CD4-positive, alpha-beta T cell treated with Interleukin-21 for 1 hour (primary cell): ENCODE measurements at places on chromosomes 5 and 9.

- no peak for DNase-seq
Observed at GRCh38 chr5:42689391-42689790, 67.2 kb upstream of the CCDC152 start.

DNA sequence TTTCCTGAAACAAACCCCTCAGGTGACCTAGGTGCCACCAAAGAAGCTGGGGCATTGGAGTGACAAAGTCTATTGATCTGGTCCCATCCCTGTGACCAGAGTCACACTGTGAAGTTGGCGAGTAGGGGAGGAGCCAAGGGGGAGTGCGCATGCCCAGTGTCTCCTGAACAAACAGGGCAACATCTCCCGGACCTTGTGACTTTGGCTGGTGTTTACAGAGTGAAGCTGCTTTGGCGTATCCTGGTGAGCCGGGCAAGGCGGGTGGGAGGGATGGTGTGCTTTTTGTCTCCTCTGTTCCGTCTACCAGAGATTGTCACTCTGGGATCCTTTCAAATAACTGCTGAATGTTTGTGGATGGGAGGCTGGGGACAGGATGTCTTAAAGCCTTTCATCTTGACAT is 204.5 kb downstream of the HSPA4 start:
- no peak for DNase-seq

GRCh38 chr9:136296434-136297015 is 7.4 kb downstream of the CCDC187 start:
- DNase-seq: no peak

- no peak for DNase-seq
Observed at GRCh38 chr9:470552-471194, 256.0 kb downstream of the DOCK8 start.

DNA sequence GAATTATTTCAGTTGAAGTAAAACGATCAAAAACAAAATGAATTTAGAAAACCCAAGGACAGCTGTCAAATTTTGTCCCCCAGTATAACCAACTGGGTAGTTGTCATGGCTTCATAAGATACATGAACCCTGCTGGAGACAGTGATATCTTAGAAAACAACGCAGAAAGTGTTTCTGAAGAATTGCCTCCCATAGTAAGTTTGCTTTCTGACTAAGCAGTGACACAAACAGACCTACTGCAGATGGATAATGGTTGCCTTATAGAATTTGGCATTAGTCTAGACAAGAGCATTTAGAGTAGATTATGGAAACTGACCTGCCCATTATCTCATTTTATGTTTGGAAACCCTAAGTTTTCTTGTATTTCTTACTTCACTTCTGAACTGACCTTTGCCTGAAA is 187.7 kb upstream of the KCNN2 start:
- no peak for DNase-seq

DNA sequence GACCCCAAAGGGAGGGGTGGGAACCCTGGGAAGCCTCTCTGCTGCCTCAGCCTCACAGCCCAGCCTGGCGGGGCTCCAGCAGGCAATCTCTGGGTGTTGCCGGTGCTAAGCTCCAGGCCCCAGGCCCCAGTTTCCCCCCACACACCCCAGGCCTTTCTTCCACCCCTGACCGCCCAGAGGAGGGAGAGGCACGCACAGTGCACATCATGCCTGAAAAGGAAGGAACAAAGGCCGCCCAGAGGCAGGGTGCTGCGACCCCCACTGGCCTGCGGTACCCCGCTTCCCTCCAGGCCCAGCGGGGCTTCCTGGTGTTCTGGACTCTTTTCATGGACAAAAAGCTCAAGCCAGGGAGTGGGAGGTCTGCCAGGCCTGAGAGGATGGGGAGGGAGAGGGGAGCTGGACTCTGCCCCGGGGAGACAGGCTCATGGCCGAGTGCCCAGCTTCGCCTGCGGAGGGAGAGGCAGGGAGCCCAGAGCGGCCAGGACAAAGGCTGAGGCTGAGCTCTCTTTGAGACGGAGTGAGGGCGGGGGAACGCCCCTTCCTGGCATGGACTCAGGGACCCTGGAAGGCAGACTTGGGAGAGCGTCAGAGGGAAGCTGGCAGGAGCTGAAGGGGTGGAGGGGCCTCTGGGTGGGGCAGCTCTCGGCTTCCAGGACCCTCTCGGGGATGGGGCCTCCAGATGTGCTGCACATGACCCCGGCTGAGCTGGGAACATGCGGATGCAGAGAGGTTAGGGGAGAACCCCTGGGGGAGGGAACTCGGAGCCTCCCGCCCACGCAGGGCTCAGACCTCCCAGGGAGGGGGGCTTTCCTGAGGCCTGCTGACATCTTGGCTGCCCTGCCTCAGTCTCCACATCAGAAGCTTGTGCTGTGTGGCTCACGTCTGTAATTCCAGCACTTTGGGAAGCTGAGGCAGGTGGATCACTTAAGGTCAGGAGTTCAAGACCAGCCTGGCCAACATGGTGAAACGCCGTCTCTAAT is 1.8 kb upstream of the ENTPD2 start:
- DNase-seq: no peak

- DNase-seq: no peak
Observed at GRCh38 chr5:127602481-127602880, 46.4 kb upstream of the CTXN3 start.

- DNase-seq: no peak
Observed at GRCh38 chr9:1939466-1939865, 75.7 kb upstream of the SMARCA2 start.

DNA sequence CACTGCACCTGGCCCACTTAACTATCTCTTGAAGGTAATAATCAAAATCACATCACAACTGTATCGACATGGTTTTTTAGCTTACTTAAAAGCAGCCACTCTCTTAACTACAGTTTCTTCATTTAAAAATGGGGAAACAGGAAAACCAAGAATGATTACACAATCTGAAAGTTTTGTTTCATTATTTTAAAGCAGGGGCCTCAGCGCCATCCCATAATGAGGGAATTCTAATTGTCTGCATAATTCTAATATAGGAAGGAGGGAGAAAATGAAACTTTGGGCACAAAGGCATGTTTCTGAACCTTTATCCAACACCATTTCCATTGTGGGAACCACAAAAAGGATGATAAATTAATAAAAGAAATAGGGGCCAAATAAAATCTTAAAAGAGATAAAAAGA is 7.6 kb downstream of the HACD4 start:
- DNase-seq: no peak

DNA sequence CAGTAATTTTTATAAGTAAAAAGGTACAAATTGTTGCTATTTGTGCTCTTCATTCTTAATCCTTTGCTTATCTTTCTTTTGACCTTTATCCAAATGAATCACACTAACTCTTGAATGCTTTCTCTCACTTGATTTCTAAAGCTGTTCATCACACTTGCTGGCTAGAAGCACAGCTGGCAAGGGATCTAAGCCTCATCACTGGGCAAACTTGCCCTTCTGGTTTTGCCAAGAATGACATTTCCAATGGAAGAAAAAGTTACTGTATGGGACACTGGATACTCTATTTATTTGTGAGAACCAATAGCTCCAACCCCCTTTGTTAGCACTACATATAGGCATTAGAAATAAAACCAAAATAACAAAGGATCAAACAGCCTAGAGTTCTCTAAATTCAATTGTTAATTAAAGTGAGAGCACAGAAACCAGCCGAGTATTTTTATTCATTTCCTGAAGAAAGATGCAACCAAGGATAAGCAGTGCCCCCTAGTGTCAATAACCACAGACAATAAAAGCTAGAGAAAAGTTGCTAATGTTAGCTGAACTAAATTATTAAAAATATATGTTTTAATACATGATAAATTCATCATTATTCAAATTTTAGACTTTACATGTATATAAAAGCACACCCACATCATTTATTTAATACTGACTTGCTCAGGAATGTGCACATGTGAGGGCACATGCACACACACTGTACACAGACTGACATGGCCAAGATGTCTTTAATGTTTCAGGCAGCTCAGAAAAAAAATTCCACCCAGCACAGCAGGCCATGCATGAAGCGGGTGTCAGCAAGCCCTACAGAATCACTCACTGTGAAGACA is 59.8 kb upstream of the POU5F2 start:
- peak; percentile 48 for DNase-seq
